ENCODE measurements at places on chromosomes 13 and 19.
A peak's percentile ranks its signal among the peaks of the same experiment; 100 is the strongest.

DNA sequence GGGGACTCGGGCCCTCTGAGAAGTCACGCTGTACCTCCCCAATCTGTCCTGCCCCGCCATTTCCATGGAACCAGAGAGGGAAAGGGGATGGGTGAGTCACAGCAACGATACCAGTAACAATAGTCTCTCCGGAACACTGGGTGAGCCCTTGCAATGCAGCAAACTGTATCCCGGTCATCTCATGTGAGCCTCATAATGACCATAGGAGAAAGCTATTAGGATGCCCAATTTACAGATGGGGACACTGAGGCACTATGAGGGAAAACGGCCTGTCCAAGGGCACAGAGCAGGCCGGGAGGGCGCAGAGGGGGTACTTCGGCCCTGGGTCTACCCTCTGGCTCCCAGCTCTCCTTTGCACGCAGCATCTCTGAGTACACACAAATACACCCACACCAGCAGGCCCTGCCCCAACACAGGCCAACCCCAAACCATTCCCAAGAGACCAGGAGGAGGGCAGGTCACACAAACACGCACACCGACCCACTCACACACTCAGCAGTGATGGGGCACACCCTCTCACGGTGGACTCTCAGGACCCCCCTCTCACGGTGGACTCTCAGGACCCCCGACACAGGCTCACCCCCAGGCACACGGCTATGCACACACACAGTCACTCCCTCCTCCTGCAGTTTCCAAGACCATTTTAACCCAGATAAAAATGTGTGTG lies 18.2 kb downstream of the LRRC4B start:
- DNase-seq, result no peak

GRCh38 chr13:98108341-98108740 lies 34.6 kb upstream of the FARP1 start:
- no peak for DNase-seq

GRCh38 chr19:50460161-50460765 lies 16.0 kb upstream of the EMC10 start:
- no peak for DNase-seq

- no peak for DNase-seq
Observed at GRCh38 chr13:36412736-36413135, 19.6 kb upstream of the CCNA1 start.

- no peak for DNase-seq
Observed at GRCh38 chr19:57002710-57003109, 117.1 kb upstream of the USP29 start.

- no peak for DNase-seq
Observed at GRCh38 chr13:26255691-26256277, 1.9 kb downstream of the CDK8 start.

- no peak for DNase-seq
Observed at GRCh38 chr19:7083076-7083956, 13.8 kb downstream of the ZNF557 start.

- DNase-seq, result no peak
Observed at GRCh38 chr13:98741741-98742435, 10.6 kb downstream of the SLC15A1 start.

GRCh38 chr13:32443111-32443510 lies 15.2 kb upstream of the N4BP2L1 start:
- DNase-seq, result peak; percentile 60
